Regular cardiac myocyte (primary cell): ENCODE measurements at places on chromosomes 3 and 15. TPM values are rescaled to one million over a fixed set of nuclear protein-coding genes. Genes with fewer than 3 reads are reported as not detected.

The SCG3 gene
- not detected in 2 replicates for total RNA-seq

The MEX3B gene
- total RNA-seq, result 8.6 and 16.9 TPM in 2 replicates

The NAALADL2 gene
- total RNA-seq, result 5.8 and 7.3 TPM in 2 replicates

The STX19 gene
- under 0.01 TPM in 1 of 2 replicates, not detected in the other for total RNA-seq

The TRPC1 gene
- 26.1 and 48.8 TPM in 2 replicates for total RNA-seq

The GOLGA8N gene
- total RNA-seq, result 1.3 and 9.3 TPM in 2 replicates

The TMIE gene
- total RNA-seq, result not detected in 2 replicates

The CFAP92 gene
- under 0.01 TPM in 1 of 2 replicates, not detected in the other for total RNA-seq

The C3orf20 gene
- under 0.01 TPM in 1 of 2 replicates, not detected in the other for total RNA-seq

The FEZF2 gene
- total RNA-seq, result not detected in 2 replicates

The ANKRD34C gene
- not detected in 2 replicates for total RNA-seq

The C3orf70 gene
- total RNA-seq, result 1.1 and 1.9 TPM in 2 replicates

The MCF2L2 gene
- 0.19 and 0.56 TPM in 2 replicates for total RNA-seq

The SCN5A gene
- 1.1 and 1.2 TPM in 2 replicates for total RNA-seq

The GPD1L gene
- total RNA-seq, result 12.5 and 12.7 TPM in 2 replicates
